ENCODE measurements at places on chromosomes 6 and 20.
A peak's percentile ranks its signal among the peaks of the same experiment; 100 is the strongest.

DNA sequence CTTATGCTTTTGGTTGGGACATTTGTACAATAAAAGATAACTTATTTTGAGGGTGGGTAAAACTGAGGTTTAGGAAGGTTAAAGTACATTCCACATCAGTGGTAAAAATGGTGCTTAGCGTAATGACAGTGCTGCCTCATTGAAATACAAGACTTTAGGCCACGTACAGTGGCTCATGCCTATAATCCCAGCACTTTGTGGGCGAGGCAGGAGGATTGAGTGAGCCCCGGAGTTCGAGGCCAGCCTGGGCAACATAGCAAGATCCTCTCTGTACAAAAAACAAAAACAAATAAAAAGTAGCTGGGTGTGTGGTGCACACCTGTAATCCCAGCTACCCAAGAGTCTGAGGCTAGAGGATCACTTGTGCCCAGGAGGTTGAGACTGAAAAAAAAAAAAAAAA, 2.3 kb upstream of the KIAA0319 start:
- no peak for DNase-seq

- no peak for DNase-seq
Measured at GRCh38 chr20:15005300-15005986, 668.0 kb upstream of the FLRT3 start.

- no peak for DNase-seq
Measured at GRCh38 chr6:6645261-6645917, 56.9 kb downstream of the LY86 start.

GRCh38 chr6:144899161-144899560, 614.0 kb downstream of the UTRN start:
- DNase-seq, result no peak

- peak; percentile 30 for DNase-seq
Measured at GRCh38 chr6:75205776-75206575, at the start of gene COL12A1. Gene COL12A1, minus strand, starts transcription at chr6:75206053. Its CDS starts 3,261 bp downstream, at chr6:75202792.

DNA sequence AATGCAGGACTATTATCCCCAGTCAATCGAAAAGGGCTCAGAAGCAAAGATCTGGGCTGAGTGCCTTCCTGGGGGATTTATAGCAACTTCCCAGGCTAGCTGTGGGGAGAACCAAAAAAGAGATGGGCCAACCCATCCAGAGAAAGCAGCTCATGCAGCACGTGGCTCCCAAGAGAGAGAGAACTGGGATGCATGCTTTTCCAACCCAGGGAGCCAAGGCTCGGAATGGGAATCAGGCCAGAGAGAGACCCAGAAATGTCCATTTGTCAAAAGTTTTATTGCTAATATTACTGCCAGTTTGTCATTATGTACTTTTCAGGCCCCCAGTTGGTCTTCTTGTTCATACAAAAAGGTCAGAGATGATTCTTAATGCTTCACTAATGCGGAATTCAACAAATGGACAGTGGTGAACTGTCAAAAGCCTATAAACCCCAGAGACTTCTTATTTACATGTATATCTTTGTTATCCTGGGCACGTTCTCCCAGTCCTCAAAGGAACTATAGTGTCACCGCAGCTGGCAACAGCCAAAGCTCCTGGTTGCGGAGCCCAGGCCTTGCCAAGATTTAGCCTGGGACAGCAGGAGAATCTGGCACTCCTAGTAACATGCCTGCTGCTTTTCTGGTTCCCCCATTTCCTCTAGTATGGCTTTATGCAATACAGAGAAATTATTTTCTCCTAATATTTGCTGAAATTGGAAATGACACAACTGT, 139.1 kb upstream of the POU3F2 start:
- no peak for DNase-seq

GRCh38 chr20:1383623-1384404, 9.0 kb downstream of the FKBP1A start:
- DNase-seq, result no peak

DNA sequence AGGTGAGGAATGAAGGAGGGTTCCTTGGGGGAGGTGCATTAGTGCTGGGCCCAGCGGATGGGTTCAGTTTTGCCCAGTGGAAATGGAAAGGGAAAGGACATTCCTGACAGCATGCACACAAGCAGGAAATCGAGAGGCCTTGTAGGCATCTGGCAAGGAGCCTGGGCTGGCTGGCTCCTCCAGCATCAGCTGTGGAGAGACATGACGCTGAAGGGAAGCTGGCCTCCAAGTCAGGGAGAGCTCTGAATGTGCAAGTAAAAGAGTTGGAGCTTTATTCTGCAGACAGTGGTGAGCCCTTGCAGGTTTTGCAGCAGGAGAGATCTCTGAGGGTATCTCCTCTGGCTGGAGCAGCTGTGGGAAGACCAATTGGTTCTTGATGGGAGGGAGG, 154.3 kb downstream of the MRPL14 start:
- no peak for DNase-seq

DNA sequence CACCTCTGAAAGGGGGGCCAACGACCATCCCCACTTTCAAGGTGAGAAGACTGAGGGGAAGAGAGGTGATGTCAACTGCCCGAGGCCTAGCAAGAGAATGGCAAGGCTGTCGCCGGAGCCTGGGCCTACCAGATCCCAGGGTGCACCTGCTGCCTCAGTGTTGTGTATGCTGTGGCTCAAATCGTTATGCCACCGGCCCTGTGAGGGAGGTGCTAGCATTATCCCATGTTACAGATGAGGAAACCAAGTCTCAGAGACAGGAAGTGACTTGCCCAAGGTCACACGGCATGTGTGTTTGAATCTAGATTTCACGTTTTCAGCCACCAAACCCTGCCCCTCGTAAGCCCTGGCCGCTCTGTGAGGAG, 152.5 kb downstream of the CEBPB start:
- DNase-seq, result no peak

- no peak for DNase-seq
Measured at GRCh38 chr20:20371083-20371482, 3.2 kb downstream of the INSM1 start.

- no peak for DNase-seq
Measured at GRCh38 chr20:35151736-35152135, 4.6 kb upstream of the EDEM2 start.

GRCh38 chr20:49882171-49882970, 33.0 kb downstream of the SPATA2 start:
- no peak for DNase-seq

DNA sequence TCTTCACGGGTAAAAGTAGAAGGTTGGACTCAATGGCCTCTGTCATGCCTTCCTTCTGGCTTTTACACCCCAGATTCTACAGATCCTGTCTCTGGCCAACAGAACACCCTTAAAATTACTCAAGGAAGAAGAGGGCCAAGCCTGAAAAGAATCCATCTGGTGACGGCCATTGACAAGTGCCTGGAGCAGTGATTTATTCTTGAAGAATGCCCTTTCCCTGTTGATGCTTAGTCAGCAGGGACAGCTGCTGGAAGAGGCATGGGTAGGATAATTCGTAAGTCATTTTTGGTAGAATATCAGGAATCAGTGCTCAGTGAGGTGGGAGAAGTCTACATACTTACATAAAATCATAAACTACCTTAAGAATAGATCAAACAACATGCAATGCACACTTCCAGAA, 397.9 kb downstream of the SAMD5 start:
- DNase-seq, result no peak

DNA sequence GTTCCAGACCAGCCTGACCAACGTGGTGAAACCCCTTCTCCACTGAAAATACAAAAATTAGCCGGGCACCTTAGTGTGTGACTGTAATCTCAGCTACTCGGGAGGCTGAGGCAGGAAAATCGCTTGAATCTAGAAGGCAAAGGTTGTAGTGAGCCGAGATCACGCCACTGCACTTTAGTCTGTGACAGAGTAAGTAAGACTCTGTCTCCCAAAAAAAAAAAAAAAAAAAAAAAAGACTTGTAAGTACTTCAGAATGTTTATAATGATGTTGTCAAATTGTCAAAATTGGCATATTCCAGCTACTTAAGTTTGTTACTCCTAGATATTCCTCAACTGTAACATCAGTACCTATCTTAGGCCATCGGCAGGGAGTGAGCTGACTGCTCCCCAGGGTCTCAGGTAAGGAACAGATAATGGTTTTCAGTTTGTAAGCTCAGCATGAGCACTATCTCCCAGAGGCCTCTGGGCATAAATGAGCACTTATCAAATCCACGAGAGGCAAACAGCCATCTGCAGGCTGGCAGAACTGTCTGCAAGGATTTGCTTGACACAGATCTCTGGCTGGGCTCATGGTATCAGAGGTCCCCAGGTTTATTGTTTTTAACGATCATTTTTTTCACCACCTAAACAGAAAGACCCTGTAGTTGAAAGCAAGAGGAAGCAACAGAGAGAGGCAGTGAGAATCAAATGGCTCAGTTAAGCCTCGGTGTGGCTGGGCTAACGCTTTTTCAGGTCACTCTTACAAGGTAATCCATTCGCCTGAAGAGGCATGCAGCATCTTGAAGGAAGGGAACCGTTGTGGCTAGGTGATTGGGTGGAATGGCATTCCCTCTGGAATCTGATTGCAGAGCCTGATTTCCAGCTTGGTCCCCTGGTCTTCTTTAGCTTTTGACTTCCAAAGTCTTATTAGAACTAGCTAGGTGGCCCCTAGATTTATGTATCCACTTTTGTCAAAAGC, 115.9 kb downstream of the LY86 start:
- no peak for DNase-seq

DNA sequence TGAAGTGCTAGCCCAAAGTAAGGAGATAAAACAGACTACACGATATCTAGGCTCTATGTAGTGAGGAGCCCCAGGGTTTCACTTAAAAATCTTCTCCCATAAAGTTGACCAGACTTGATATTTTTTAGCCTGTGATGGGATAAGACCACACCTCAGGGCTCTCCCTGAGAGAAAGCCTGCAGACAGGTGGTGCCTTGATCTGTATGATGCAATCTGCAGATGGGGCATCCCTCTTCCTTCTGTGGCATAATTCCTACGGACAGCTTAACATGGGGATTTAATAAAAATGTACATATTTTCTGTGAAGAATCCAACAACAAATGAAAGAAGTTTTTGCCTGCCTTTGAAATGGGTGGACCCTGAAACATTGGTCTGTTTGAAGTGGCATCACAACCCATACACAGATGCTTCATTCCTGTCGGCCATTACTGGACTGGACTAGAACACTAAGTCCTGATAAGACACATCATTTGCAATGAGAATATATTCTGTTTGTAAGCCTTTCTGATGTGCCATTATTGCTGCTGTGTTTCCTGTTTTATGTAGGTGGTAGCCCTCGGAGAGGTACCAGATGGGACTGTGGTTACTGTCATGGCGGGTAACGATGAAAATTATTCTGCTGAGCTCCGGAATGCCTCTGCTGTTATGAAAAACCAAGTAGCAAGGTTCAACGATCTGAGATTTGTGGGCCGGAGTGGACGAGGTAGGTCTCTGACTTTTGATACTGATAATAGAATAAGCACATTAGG, 53.8 kb upstream of the SUPT3H start:
- DNase-seq, result no peak

DNA sequence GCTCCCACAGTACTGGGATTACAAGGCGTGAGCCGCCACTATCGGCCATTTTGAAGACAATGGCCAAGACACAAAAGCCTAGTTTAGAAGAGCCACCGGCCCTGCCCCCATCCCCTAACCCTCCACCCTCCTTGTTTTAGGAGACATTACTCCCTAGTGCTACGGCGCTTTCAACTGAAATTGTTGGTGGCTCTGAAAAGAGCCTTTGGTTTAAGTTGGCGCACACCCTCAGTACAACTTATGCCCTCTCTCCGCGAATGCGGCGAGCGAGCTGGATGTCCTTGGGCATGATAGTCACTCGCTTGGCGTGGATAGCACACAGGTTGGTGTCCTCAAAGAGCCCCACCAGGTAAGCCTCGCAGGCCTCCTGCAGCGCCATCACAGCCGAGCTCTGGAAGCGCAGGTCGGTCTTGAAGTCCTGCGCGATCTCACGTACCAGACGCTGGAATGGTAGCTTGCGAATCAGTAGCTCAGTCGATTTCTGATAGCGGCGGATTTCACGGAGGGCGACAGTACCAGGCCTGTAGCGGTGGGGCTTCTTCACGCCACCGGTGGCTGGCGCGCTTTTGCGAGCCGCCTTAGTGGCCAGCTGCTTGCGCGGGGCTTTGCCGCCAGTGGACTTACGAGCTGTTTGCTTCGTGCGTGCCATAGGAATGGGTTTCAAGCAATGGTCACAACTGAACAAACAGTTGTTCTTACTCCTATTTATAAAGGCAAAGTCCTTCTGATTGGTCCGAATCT, 114.9 kb upstream of the BTN3A2 start:
- DNase-seq, result no peak

GRCh38 chr6:139060332-139060731, 31.8 kb downstream of the ABRACL start:
- no peak for DNase-seq

DNA sequence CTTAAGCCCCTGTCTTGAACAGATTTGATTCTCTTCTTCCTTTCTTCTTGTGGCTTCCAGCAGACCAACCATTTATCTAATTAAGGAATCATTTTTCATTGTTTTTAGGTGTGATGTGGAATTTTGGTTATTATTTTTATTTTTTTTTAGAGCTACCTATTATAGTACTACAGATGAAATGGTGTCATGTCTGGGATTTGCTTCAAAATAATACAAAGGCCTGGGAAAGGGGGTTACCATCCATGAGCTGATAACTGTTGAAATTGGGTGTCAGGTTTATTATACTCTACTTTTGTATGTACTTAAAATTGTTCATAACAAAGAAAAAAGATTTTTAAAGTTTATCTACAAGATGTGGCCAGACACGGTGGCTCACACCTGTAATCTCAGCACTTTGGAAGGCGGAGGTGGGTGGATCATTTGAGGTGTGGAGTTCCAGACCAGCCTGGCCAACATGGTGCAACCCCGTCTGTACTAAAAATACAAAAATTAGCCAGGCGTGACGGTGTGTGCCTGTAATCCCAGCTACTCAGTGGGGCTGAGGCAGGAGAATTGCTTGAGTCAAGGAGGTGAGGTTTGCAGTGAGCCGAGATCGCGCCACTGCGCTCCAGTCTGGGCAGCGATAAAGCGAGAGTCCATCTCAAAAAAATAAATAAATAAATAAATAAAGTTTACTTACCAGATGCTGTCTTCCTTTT, 561 bp downstream of the IL22RA2 start:
- DNase-seq, result no peak

- DNase-seq, result no peak
Measured at GRCh38 chr20:43389211-43389610, 68.5 kb upstream of the SRSF6 start.

DNA sequence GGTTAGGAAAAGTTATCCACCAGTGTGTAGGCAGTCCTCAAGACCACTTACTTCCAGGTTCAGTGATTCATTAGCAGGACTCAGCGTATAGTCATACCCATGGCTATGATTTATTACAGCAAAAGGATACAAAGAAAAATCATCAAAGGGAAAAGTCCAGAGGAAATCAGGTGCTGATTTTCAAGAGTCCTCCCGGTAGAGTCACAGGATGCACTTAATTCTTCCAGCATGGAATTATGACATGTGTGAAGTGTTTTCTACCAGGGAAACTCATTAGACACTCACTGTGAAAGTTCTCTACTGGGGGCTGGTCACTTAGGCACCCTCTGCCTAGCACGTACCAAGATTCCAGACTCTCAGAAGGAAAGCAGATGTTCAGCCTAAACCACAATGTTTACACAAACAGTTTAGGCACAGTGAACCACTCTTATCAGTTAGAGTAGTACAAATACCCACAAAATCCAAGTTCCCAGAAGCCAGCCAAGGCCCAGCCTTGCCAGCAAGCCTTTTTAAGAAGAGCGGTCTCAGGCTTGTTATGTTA, 10.2 kb downstream of the WFDC3 start:
- no peak for DNase-seq

- no peak for DNase-seq
Measured at GRCh38 chr20:41716436-41716835, 98.3 kb upstream of the CHD6 start.
